NCI-H446 (cell line): ENCODE measurements at places on chromosomes 3 and 15.

GRCh38 chr3:193819117-193820010, 226.4 kb downstream of the OPA1 start:
- DNase-seq = no peak

GRCh38 chr3:65889707-65890099, 149.0 kb downstream of the MAGI1 start:
- DNase-seq = no peak

- DNase-seq = peak; percentile 52
Observed at GRCh38 chr3:145865399-145866018, 295.5 kb downstream of the PLOD2 start.

DNA sequence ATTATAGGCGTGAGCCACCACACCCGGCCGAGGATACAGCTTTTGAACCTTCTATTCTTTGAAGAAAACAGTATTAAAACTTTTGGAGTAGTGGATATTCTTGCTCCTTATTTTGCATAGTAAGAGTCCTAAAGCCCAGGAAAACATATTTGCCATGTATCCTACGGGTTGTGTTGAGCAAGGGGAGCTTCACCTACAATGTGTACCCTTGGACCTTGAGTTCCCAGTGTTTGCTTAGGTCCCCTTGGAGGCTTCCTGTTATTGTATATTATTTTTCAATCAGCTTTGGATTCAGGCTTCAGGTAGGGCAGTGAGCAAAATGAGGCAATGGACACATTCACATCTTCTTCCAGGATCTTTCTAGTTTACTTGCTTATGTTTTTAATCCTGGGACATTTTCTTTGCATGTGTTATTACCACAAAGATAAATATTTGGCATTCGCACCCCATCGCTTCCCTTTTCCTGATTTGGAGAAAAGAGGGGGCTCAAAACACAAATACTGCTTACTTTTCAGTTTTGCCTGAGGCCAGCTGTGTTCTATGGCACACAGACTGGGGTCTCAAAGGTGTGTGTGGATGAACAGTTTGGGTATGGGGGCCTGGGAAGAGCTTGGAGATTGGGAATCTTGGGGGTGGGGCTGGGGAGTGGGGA, 88.7 kb downstream of the FNDC3B start:
- DNase-seq = no peak

DNA sequence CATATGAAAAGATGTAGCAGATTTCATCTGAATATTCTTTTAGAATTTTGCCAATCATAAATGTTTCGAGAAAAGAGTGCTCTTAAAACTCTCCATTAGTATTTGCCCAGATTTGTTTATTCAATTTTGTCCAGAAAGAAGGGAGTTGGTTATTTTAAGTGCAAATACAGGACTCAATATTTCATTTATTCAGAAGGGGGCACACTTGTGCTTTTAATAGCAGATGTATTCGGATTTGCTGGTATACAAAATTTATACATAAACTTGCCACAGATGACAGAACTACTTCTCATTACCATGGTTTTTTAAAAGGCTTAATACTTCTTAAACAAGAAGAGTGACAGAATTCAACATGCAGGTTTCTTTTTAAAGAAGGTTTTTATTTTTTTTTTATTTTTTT, 69.8 kb upstream of the GRM7 start:
- DNase-seq = no peak

- DNase-seq = no peak
Observed at GRCh38 chr15:81941479-81941878, 104.3 kb downstream of the MEX3B start.
